Fibroblast of skin of abdomen (primary cell): ENCODE measurements at places on chromosomes 12 and 14.
A peak's percentile ranks its signal among the peaks of the same experiment; 100 is the strongest.

DNA sequence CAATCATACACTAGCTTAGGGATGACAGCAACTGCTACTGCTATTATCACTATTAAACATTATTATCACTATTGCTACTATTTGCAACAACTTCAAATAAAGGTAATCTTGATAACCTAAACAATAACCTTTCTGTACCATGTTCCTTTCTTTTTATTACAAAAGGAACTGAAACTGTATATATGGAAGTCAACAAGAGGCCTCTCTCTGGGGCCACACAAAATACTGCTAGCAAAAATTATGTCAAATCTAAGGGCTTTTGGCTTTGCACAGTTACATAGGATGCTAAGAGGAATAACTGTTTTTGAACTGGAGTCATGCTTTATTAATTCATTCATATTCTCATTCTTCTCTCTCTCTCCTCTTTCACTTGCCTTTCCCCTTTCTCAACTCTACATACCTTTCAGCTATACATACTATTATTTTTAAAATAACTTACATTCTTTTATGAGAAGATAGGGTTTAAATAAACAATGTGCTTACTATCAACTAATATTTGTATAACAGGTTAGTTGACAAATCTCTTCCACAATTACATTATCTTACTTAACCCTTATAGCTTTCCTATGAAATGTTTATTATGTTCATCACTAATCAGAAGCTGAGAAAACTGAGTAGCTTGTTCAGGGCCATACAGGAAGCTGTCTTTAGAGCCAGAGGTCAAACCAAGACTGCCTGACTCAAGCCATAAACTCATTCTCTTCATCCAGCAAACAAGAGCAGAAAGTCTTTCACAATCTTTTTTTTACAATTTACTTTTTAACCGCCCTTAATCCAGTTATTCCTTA is 25.7 kb downstream of the SPTSSA start:
- DNase-seq, result peak; percentile 18

DNA sequence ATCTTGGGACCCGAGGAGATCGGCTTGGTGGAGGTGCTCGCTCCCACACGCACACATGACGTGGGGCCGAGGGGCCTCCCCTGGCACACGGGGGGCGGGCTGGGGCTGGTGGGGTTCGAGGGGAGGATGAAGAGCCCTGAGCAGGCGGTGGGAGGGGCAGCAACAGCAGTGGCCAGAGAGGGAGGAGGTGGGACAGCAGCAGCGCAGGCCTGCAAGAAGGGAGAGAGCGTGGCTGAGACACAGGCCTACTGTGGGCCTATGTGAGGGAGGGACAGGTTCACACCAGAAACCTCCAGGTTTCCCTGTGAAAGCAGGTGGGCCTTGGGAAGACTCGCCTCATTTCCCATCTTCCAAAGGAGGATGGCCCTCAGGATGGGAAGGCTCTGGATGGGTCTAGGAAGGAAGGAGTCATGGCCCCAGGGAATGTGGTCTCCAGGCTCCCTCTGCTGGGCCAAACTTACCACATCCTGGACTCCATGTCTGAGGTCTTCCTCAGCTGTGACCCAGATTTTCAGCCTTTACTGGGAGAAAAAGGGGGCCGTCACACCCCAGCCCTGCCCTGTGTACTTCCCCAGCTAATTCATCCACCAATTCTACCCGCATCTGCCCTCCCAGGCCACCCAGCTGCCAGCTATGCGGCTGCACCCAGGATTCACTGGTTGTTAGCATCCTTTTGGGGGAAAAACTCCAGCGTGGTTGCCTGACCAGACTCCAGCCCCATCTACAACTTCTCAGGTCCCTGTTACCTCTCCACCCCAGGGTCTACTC is 2.8 kb downstream of the PIANP start:
- peak; percentile 69 for DNase-seq

DNA sequence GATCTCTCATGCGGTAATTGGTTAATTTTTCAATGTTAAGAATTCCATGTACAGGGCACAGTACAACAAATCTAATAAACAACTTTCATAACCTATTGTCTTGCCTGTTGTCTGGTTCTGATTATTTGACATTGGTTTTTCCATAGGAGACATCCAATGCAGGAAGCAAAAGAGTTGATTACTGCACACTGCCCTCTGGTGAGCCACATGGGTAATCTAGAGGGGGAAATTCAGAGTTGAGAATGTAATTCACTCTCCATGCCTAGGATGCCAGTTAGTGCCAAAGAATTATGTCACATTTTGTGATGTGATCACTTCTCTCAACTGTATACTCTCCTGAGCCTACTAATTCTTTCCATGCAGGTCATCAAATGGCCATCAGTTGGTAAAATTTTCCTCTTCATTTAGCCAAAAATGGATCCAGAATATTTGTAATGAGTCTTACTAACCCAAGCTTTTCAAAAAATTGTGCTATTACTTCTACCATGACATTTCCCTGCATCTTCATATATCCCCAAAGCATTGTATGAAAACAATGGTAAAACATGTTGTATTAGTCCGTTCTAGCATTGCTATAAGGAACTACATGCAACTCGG is 17.7 kb upstream of the CCDC91 start:
- peak; percentile 61 for DNase-seq

DNA sequence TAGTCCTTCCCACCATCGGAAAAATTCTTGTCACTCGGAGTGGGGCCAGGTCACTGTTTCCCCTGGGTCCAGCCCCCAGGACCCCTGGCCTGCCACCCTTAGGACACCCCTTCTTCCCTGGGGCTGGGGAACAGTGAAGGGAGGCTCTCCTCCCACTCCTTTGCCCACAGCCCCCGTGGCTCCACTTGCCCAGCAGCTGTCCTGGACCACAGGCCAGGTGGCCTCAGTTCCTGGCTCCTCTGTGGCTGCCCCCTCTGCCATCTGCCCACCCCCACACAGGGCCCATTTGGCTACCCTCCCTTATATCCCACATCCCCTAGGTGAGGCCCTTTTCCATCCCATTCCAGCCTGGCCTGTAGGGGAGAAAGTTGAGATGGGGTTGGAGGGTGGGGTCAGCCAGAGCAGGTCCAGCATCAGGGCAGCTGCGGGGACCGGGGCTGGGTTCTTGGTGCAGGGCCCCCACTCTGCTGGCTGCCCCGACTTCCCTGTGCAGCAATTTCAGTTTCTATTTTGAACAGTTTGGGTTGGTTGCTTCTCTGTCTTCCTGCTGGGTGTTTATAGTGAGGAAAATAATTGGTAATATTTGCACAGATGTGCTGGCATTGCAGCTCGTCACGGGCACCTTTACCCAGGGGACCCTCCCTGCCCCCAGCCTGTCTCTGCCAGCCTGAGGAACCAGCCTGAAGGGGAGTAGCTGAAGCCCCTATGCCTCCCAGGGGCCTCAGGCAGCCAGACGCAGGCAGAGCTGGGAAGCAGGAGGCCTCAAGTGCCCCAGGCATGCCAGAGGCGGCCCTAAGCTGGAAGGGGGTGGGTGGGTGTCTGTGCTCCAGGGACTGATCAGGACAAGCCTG is 23.4 kb downstream of the SYNDIG1L start:
- DNase-seq, result no peak

- no peak for DNase-seq
Observed at GRCh38 chr12:96719660-96720362, 187.2 kb upstream of the NEDD1 start.

DNA sequence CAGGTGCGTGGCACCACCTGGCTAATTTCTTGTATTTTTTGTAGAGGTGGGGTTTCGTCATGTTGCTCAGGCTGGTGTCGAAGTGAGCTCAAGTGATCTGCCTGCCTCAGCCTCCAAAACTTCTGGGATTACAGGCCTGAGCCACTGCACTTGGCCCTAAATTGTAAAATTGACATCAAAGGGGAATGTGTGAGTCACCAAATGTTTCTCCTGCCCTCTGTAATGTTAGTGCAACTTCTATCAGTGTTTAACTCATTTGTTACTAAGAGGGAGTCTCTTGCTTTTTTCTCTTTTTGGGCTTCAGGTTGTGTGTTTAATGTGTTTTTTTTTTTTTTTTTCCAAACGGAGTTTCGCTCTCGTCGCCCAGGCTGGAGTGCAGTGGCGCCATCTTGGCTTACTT is 2.3 kb downstream of the TULP3 start:
- peak; percentile 89 for DNase-seq

GRCh38 chr12:58009405-58010195 is 68.2 kb downstream of the ATP23 start:
- DNase-seq, result peak; percentile 59

GRCh38 chr14:94346841-94347240 is 23.7 kb upstream of the SERPINA6 start:
- no peak for DNase-seq

GRCh38 chr14:100033347-100034075 is 31.7 kb upstream of the EVL start:
- no peak for DNase-seq

- no peak for DNase-seq
Observed at GRCh38 chr12:120215766-120216735, 15.1 kb upstream of the RPLP0 start.

DNA sequence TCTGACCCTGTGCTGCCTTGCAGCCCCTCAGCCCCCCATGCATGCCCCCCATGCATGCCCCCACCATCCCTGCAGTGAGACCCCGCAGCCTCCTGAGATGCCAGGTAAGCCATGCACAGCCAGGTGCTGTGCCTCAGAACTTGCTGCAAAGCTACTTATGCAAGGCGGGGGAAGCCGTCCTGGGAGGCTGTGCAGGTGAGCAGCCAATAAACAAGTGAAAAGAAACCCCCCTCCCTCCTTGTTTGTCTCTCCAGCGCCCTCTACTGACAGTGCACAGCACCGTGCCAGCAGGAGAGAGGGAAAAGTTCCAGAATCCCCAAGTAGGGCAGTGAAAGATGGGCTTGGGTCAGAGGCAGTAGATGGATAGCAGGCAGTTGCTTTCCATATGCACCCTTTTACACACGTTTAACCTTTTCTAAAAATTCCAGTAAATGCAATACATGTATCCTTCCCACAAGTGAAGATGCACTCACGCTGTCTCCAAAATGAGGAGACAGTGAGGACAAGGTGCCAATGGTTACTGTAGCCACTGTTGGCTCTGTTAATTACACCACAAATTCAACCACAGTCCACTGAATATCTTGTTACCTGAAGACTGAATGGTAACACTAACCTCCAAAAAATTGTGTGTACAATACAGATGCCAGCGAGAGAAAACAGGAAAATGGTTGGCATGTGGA is 18.0 kb downstream of the TNFAIP2 start:
- DNase-seq, result no peak

DNA sequence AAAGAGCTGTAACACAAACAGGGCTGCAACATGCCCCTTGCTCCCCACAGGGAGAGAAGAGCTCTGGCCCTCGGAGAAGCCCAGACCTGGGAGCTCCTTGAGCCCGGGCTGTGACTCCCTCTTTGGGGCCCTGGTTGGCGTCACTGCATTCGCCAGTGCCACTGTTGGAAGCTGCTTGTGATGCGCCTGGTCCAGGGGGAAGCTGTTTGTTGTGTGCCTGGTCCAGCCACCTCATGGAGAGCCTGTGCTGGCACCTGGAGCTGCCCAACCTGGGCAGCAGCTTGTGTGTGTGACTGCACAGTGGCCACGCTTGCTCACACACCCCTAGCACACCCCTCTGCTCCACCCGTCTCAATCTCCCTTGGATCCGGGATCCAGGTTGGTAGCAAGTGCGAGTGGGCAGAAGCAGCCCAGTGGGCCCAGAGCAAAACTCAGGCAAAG is 49.5 kb downstream of the A2M start:
- no peak for DNase-seq
